ENCODE measurements at places on chromosomes 2 and 18.

DNA sequence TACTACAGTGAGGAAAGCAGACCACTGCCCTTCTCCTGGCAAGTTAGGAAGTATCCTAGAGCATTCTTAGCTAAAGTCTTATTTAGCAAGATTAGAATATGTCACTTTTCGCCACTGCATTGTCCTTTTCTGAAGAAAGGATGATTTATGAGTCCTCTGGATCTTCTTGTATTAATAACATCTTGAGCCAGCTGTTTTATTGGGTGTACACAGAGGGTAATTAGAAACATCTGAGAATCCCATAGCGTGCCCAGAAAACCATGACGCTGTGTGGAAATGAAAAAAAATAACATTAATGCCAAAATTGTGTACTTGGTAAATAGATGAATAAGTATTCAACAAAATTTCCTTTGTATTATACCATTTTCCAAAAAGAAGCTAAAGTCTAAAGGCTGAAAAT lies 198.7 kb downstream of the LTBP1 start:
- DNase-seq: no peak

DNA sequence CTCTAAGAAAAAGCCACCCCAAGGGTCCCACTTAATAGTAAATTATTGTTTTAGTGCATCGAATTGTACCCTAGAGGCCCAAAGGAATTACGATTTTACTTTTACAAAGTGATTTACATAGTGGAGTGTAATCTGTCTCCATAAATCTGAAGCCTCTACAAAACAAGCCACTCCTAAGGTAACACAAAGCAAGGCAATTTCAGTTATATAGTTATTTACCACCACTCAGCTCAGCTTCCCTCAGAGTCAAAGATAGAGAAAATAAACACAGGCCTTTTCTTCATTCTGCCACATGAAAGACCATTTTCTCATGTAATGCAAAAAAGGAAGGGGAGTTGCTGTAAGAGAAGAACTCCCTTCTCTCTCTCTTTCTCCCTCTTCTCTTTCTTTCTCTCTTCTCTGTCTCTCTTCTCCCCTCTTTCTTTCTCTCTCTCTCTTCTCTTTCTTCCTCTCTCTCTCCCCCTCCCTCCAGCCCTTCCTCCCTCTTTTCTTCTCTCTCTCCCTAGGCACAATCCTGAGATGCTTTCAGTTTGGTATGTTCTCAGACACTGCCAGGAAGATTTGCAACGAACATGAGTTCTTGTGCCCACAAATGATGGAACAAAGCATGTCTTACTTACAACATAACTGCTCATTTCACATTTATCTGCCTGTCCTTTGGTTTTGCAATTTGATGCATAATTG lies 264.5 kb downstream of the BCL2 start:
- DNase-seq: no peak

DNA sequence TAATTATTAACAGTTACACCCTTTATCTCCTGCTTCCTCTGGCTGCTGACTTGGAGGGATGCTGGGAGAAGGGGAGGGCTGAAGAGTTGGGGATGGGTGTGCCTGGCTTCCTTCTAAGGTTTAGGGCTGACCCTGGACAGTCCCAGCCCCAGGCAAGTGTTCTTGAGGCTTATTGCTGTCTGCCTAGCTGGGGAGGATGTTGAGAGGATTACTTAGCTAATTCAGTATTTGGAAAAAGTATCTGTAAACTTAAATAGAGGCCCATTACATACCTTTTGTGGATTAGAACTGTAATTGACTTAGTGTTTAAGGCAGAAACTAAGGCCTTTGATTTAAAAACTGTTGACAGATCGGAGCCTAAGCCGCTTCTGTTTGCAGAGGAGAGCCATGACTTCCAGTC lies 67.6 kb downstream of the AGAP1 start:
- DNase-seq: no peak

GRCh38 chr2:152222975-152223637 lies 47.5 kb upstream of the STAM2 start:
- no peak for DNase-seq

- no peak for DNase-seq
These were observed 69.4 kb upstream of the ZNF397 start for GRCh38 chr18:35171315-35171987.

GRCh38 chr2:229775614-229776313 lies 61.4 kb upstream of the DNER start:
- no peak for DNase-seq

GRCh38 chr2:39447266-39448168 lies 10.4 kb upstream of the MAP4K3 start:
- no peak for DNase-seq

DNA sequence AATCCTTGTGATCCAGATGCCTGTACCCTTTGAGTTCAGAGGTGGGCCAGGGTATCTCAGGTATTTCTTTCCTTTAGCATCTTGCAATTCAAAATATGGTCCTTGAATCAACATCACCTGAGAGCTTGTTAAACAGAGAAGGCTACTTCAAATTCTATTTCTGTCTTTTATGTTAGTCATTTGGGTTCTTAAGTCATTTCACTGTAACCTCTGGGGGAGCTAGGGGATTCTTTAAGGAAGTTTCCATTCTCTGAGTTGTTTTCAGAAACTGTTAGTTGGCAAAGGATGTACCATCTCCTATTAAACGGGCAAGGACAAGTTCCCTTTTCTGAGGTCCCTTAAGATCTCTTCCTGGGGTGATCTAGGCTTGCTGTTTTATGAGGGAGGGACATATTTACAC lies 16.6 kb downstream of the CFLAR start:
- no peak for DNase-seq

- no peak for DNase-seq
These were observed 37.6 kb upstream of the SLC4A10 start for GRCh38 chr2:161586517-161587167.

GRCh38 chr2:62149708-62150107 lies 46.2 kb upstream of the B3GNT2 start:
- DNase-seq: no peak

GRCh38 chr2:233455491-233455890 lies 101.2 kb downstream of the DGKD start:
- no peak for DNase-seq

DNA sequence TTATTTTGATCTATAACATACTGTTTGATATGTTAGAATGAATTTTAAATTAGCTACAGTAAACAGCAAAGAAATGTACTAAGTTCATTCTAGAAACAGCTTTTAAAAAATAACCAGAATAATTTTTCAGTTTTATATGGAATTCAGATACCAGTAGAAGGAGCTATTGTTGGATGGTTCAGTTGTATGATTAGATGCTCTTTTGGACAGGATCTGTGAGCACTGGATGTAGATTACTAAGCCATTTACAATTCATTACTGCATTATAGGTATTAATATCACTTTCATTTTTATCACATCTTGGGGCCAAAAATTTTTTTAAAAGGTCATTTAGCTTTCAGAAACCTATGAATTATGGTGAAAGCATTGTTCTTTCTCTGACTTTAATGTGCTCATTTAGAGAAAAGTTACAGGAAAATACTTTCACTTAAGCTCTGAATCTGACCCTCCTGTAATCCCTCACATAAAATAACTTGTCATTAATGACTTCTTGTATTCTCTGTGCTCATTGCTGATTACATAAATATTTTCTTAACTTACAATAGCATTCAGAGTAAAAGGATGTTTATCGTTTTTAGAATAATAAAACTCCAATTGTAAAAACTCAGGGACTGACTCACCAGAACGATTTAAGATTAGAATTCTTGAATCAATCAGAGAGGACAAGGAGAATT lies 750.2 kb downstream of the SLC4A3 start:
- DNase-seq: no peak

GRCh38 chr2:54546518-54546917 lies 90.4 kb downstream of the SPTBN1 start:
- DNase-seq: no peak

GRCh38 chr2:12855508-12855907 lies 138.8 kb downstream of the TRIB2 start:
- no peak for DNase-seq

- DNase-seq: no peak
These were observed 8.6 kb downstream of the CCNT2 start for GRCh38 chr2:134927195-134927594.

- no peak for DNase-seq
These were observed 325.2 kb downstream of the PDE11A start for GRCh38 chr2:177747384-177747783.

GRCh38 chr2:68536000-68536399 lies 68.6 kb downstream of the APLF start:
- no peak for DNase-seq

DNA sequence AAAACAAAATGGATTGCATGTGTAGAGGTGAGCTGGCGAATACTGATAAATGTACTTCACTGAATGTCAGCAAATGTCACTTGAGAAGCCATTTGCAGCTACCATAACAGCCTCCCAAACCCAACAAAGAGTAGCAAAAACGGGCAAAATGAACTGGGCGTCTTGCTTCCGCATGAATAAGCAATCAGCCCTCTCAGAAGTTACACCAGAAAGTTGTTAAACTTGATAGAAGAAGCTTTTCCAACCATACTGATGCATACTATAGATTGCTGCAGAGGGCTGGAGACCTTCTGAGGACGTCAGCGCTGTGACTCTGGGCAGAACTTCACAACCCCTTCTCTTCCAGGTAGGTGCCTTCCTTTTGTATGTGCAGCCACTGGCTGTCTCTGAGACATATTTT lies 18.7 kb upstream of the SIX3 start:
- DNase-seq: no peak

- no peak for DNase-seq
These were observed 124.3 kb downstream of the RBMS1 start for GRCh38 chr2:160368988-160369930.

DNA sequence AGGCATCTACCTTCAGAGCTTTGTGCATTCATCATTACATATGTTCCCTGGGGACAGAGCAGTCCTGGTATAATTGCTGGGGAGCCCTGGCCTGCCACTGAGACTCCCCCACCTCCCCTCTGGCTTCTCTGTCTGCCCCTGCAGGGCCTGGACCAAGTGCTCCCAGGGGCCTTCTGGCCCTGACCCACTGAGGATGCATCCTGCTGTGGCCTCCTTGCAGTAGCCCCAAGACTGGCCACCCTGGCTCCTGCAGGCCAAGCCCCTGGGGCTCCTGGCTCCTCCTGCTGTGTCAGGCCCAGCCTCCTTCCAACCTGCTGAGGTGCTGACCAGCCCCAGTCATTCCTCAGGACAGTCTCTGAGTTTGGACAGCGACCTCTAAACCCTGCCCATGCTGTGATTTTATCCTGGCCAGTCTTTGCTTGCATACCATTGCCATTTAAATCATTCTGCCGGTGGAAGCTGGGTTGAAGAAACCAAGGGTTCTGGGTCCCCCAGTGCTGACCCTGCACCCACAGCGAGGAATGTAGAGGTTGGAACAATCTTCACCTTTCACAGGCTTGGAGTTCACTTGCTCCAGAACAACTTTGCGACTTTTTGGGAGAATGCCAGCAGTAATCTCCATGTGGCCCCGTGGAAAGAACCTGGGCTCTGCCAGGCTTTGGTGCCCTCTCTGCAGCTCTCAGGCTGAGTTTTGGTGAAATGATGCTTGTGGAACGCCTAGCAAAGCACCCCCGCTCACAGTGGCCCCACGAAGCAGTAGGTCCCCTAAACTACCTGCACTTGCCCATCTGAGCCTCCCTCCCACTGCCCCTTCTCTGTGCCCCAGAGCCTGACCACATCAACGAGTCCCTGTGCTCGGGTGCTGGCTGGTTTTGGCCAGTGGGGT lies 167.3 kb upstream of the GLI2 start:
- no peak for DNase-seq

DNA sequence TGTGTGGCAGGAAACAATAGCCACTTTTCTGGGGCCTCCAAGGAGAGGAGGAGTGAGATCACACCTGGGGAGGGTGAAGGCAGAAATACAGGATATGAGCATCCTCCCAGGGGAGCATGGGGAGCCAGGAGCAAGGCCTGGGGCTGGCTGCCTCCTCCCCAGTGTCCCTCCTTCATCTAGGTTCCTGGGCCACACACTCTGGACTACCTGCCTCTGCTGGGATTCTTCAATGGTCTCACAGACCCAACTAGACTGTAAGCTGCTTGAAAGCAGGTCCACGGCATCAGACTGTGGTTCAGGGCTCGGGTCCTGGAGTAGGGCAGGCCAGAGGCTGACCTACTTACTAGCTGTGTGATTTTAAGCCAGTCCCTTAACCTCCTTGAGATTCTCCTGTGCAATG lies 94.0 kb downstream of the MCFD2 start:
- DNase-seq: no peak

- no peak for DNase-seq
These were observed 33.0 kb upstream of the GLS start for GRCh38 chr2:190847504-190848081.

- DNase-seq: no peak
These were observed 19.8 kb downstream of the CMPK2 start for GRCh38 chr2:6845903-6846302.

DNA sequence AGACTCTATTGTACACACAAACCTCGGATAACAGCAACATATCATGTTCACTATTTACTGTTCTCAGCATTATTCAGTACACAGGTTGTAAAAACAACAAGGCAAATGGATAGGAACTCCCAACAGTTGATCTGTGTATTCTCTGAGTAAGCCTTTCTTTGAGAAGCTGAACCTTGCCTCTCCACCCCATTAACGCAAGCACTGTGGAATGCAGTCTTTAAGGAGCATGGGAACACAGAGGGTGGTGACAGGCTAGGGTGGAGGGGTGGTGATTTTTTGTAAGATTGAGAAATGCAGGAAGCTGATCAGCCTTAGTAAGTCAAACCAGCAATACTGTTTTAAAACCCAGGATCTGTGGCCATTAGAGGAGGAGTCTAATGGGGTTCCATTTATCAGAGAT lies 19.6 kb upstream of the SERPINB11 start:
- no peak for DNase-seq

DNA sequence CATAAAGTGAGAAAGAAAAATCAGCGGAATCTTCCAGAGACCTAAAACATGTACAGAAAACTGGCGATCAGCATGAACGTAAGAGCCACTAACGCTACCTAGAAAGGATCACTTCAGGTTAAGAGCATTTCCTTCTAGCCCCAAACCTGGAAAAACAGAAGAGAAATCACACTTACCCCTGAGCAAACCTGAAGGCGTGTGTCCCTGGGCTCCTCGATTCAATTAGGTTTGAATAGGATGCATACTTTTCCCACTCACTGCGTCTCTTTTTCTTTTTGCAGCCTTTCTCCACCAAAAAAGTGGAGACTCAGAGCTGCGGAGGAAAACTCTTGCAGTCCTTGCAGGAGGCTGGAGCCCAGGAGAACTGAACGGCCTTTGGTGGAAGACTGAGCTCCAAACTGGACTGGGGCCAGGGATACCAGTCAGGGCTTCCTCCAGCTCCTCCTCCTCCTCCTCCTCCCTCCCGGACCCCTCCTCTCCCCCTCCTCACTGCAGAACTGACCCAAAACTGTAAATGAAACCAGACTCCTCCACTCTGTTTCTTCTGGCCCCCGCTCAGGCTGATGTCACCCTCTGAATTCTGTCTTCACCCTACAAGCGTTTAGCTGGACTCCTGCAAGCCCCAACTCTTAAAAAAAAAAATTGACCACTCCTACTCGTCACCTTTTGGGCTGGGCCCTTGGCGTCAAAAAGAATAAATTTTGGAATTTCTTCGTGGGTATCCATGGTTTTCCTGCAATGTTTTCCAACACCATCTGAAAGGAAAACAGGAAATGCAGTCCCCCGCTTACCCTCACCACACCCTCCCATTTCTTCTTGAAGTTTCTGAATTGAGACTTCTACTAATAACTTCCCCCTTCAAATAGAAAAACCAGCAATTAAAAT lies at the start of gene COL6A3:
Gene COL6A3, minus strand, starts transcription at position 388 of the 885 bp plus-strand sequence. CDS start 17,347 bp downstream, outside the sequence.
- DNase-seq: no peak

GRCh38 chr2:172100935-172101820 lies 1.5 kb downstream of the DLX2 start:
- no peak for DNase-seq

GRCh38 chr18:76490670-76491472 lies 4.2 kb downstream of the ZNF516 start:
- no peak for DNase-seq
